ENCODE measurements at places on chromosomes 3 and 15. TPM values are rescaled to one million over a fixed set of nuclear protein-coding genes. Genes with fewer than 3 reads are reported as not detected.

GRCh38 chr3:57559526-57559925 is 3.5 kb downstream of the PDE12 start:
- no peak for DNase-seq

GRCh38 chr15:41557673-41558399 is 1.2 kb upstream of the TYRO3 start:
- DNase-seq = peak; percentile 67

GRCh38 chr15:79357566-79357965 is 46.7 kb downstream of the TMED3 start:
- no peak for DNase-seq

ERICH6 gene
- total RNA-seq = 0.09 TPM

DNA sequence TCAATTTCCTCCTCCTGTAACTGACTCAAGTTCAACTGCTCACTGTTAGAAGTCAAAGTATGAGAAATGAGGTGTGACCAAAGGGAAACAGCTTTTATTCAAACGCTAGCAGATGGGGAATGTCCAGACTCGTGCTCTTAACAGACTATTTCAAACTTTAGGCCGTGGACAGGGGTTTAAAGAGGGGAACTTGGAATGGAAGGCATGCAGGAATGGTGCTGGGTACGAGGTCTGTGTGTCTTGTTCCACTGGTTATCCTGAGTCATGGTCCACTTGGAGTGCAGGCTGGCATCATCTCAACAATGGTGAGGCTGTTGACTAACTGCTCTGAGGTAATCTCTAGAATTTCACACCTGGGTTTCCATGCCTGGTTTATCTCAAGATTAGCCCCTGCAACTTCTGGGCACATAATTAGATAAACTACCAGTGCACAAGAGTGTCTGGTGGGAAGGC is 22.9 kb upstream of the DNAAF4 start:
- no peak for DNase-seq

Measured in mucosa of gallbladder (tissue), 1 donor.